ENCODE measurements at places on chromosomes 5 and 9.

GRCh38 chr5:137565450-137565849 is 66.3 kb upstream of the SPOCK1 start:
- DNase-seq = no peak

DNA sequence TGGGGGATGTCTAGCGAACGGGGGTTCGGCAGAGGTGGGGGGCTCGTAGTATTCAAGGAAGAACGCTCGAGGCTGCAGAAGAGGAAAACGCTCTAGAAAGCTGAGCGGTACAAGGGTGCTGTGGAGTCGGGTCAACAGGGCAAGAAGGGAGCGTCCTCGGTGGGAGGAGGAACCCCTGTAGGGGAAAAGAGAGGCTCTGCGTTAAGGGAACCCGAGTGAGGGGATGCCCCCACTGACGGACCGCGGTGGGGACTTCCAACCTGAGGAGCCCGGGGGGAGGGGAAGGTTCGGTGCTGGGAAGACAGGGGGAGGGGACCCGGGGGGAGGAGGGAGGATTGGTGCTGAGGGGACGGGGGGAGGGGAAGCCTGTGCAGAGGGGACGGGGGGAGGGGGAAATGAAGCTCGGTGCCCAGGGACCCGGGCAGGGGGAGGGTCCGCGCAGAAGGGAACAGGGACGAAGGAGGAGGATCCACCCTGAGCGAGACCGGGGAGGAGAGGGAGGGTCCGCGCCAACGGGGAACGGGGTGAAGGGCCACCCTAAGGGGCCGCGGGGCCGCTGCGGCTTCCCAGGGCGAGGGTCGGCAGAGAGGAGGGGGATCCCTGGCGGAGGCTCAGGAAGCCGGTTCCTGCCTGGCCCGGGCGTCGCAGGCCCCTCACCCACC is 621 bp downstream of the NR6A1 start:
- no peak for DNase-seq

DNA sequence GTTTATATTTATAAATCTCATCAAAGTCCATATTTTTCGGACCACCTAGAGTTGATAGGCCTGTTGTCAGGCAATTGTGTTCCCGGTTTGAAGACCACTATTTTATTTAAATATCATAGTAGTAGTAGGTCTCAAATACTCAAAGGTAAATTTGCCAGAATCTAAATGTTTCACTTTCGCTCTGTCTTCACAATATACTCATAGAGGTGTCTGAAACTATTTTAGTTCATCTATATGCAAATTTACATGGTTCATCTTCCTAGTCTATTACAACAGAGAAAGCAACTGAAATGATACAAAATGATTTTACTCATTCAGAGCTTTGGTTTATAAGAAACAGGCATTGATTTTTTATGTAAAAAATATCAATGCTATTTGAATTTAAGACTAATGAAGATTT is 1897.5 kb downstream of the EFNA5 start:
- no peak for DNase-seq

- no peak for DNase-seq
Measured at GRCh38 chr5:146084376-146084775, 21.0 kb downstream of the PLAC8L1 start.

GRCh38 chr9:119175581-119175980 is 193.7 kb downstream of the BRINP1 start:
- no peak for DNase-seq

GRCh38 chr9:83154821-83155220 is 91.9 kb upstream of the RASEF start:
- no peak for DNase-seq

DNA sequence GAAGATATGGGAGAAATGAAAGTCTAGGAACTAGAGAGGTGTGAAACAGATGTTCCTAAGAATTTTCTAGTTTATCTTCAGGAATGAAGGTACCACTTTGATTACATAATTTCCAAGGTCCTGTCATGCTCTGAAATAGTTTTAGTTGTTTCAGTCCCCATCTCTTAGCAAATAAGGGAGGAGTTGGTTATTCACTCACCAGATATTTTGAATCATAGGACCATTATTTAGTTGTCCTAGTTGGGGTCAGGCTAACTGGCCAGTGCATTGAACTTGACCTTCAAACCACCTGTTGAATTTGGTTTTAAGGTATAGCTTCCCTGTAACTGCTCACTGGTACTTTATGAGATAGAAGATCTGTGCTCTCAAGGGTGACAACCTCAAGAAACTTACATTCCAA is 53.9 kb upstream of the TNFAIP8 start:
- DNase-seq = no peak

- DNase-seq = no peak
Measured at GRCh38 chr9:106626936-106627335, 236.0 kb upstream of the ZNF462 start.

DNA sequence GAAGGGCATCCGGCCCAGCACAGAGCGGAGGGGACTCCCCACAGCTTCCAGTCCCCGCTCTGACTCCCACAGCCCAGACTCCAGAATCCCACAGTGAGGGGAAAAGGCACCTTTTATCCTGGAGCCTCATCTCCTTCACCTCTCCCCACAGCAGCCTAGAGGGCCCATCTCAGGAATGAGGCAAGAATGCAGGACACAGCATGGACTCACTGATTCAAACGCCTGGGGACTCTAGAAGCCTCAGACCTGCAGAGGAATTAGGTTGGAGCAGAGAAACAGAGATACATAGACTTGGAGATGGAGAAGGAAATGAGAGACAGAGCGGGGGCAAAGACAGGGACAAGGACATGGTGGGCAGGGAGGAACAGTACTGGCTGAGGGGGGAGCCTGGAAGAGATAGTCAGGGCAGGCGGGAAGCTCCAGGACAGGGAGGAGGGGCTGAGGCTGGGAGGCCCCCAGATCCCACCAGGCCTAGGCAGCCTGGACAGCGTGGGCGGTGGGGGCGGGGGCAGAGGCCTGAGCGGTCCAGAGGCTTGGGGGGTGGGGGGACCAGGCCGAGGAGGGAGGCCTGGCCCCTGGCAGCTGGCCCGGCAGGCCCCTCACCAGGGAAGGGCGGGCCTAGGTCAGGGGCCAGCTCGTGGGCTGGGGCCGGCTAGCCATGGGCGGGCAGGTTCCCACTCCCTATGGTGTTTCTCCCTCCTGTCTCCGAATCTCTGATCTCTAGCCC is 15.8 kb downstream of the CNTFR start:
- DNase-seq = no peak

DNA sequence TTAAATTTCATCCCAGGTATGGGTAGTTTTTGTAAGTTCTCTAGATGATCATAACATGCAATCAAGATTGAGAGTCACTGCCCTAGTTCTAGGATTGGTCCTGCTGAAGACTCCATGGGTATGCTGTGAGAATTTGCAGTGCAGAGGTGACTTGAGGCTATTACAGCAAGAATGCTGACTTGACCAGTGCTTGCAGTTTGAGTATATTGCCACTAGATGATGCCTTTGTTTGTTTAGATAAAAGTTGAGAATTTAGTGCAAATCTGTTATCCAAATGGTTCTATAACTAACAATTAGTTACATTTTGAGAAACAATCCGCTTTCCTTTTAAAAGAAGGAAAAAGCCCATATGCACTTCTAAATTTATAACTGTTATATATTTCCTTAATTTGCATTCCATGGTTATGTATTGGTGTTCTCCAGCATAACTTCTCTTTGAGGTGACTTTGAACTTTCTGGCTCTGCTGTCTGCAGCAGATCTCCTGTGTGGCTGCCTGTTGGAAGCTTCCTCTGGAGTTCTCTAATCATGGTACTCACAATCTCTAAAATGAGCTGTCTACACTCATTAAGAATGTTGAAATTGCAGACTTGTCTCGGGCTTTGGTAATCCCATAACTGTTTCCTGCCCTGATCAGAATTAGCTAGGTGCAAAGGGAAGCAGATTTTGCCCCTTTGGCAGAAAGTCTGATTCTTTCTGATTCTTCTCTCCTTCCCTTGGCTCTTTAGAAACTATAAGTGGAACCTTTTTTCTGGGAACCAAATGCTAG is 24.9 kb downstream of the MELK start:
- peak; percentile 63 for DNase-seq
